ENCODE measurements at places on chromosomes 1 and 21.

GRCh38 chr1:166905136-166905535, 29.1 kb upstream of the TADA1 start:
- DNase-seq = no peak

- DNase-seq = no peak
Measured at GRCh38 chr21:44439211-44439600, 16.1 kb upstream of the LRRC3 start.

DNA sequence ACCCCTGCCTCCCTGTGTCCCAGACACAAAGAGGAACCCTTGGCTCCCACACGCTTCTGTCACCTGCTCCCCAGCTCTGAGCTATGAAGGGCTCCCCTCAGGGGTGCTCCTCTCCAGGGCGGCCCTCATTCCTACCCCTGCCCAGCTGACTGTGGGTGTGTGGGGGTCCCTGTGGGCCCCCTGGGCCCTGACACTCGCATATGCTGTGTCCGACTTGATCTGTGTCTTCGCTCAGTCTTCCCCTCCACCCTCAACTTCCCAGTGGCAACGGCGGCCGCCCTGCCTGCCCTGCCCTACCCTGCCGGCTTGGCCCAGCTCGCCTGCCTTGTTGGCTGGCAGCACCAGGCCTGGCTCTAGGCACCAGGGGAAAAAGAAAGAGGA, 1.2 kb downstream of the KCNQ4 start:
- no peak for DNase-seq

DNA sequence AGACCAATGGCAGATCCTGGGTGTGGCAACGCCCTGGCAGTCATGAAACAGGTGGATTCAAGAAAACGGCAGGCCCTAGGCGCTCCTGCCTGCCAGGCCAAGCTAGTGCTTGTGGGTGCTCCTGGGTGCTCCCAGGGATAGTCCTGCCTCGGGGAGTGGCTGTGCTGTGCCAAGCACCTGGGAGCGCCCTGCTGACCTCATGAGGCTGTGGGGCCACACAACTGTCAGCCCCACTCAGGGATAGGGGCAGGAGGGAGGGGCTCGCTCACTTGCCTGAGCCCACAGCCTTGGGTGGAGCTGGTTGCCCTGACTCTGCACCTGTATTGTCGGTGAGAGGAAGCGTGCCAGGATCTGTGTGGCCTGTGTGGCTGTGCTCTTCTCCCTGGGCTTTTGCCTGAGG, 9.4 kb downstream of the SNAP47 start:
- no peak for DNase-seq

DNA sequence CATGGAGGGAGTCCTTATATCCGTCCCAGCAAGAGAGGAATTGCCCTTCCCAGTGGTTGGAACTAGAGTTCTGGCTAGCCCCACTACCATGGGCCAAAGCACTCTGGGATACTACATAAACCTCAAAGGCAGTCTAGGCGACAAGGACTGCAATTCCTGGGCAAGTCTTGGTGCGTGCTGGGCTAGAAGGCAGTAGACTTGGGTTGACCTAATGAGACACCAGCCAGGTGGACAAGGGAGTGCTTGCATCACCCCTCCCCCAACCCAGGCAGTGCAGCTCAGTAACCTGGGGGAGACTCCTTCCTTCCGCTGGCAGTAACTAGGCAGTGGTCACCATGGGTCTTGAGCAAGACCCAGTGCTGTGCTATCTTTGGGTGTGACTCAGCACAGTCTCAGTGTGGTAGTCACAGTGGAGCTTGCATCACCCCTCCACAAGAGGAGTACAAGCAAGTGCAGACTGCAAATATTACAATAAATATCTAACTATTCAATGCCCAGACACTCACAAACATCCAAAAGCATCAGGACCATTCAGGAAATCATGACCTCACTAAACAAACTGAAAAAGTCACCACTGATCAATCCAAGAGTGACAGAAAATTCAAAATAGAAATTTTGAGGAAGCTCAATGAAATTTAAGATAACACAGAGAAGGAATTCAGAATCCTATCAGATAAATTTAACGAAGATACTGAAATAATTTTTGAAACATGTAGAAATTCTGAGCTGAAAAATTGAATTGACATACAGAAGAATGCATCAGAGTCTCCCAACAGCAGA, 84.7 kb upstream of the LYPLAL1 start:
- peak; percentile 5 for DNase-seq

DNA sequence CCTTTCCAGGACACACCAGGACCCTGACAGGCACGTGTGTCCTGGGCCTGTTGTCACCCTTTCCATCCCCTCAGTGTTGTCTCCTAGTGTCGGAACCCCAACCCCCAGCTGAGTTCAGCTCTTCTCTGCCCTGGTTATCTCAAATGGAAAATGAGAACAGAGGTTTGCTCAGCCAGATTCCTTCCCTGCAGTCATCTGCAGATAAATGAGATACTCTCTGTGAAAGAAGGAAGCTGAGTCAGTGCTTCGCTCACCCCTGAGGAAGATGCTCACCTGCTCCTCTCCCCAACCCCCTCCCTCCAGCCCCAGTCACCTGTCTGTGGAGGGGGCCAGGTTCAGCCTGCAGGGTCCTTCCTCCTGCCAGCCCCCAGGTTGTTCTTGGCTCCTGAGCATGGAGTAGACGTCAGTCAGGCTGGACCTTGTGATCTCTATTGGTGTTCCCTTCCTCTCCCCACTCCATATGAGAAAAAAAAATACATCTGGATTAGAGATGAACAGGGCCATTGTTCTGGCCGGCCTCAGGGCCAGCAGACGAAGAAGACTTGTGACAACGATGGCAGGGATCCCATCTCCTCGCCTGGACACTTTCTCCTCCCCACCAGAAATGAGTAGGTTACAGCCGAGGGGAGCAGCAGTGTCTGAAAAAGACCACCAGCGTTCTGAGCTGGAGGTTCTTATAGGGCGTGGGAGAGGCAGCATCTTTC, 20.9 kb downstream of the PHGDH start:
- DNase-seq = no peak

GRCh38 chr21:16678429-16679160, 834.2 kb upstream of the CXADR start:
- no peak for DNase-seq

GRCh38 chr1:113266788-113267187, 123.5 kb upstream of the MAGI3 start:
- no peak for DNase-seq

GRCh38 chr1:72516264-72516663, 233.9 kb upstream of the NEGR1 start:
- no peak for DNase-seq

DNA sequence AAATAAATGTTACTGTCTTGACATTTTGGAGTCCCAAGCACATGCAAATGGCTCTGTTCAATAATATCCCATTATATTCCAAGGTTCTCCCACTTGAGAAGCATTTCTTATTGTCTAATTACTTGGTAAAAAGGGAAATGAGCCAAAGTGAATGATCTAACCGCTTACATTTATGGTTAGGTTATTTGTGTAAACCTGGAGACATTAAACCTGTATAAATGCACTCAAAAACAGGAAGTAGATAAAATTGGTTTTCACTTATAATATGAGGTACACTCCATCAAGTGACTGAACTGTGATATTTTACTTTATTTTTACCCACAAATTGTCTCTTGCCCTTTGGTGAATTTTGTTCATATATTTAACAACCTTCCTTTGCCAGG, 26.8 kb downstream of the KIF1B start:
- no peak for DNase-seq

DNA sequence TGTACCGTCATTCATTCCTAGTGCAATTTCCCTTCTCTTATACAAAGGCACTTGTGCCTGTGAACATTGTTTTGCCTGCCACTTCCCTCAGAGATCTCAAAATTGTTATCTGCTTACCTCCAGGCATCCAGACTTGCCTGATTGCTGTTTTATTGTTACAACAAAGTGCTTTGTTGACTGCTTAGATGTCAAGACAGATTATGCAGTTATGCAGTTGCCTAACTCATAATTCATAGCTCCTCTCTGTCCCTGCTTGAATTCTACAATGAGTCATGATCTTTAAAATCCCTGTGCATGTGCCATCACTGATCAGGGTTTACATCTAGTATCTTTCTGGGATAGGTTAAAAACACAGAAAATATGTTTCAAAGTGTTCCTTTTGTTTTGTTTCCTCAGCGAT, 24.5 kb downstream of the CXADR start:
- no peak for DNase-seq

DNA sequence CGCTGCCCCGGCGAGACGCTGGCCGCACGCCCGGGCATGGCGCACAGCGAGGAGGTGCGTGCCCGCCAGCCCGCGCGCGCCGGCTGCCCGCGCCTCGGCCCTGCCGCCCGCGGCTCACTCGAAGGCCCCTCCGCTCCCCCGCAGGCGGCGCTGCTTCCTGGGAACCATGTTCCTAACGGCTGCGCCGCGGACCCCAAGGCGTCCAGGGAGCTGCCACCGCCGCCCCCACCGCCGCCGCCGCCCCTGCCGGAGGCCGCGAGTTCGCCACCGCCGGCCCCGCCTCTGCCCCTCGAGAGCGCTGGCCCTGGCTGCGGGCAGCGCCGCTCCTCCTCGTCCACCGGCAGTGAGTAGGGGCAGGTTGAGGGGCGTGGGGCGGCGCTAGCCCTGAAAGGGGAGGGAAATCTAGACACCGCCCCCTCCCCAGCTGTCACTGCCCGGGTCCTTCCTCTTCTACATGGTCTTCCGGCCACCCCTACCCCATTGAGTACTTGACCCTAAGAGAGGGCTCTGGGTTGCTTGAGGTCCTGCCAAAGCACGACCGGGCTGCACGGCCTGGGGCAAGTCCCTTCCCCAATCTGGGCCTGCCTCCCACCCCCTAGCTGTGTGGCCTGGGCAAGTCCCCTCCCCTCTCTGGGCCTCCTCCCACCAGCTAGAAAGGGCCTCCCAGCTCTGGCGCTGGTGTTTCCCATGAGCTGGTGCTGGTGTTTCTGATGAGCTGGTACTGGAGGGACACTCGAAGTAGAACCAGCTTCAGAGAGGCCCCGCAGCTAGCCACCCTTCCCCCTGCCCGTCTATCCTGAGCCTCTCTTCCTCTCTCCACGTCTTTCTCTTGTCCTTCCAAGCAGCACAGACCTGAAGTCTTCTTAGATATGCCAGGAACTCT, 17.0 kb downstream of the TNFRSF25 start:
- peak; percentile 44 for DNase-seq

- DNase-seq = no peak
Measured at GRCh38 chr1:115338457-115338820, 390 bp upstream of the NGF start.

- no peak for DNase-seq
Measured at GRCh38 chr1:82994616-82995263, 1004.2 kb downstream of the TTLL7 start.

DNA sequence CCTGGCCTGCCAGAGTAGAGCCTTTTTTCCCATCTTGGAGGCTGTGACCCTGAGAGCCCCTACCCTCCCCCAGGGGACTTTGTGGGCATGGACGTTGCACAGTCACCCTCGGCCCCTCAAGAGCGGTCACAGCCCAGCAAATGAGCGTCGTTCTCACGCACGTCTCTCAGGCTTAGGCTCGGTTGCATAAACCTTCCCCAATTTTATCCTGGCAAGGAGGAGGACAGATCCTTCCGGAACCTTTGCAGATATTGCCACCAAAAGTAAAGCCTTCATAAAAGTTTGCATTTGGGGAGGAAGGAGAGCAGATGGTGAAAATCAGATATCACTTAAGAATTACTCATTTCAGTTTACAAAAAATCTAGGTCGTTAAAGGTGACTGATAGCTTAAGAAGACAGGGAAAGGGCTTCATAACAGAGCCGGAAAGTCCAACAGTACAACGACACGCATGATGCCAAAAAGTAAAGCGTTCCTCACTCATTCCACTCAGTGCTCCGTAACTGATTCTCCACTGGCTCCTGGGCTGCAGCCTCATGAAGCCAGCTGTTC, 29.3 kb downstream of the PDE9A start:
- DNase-seq = no peak

DNA sequence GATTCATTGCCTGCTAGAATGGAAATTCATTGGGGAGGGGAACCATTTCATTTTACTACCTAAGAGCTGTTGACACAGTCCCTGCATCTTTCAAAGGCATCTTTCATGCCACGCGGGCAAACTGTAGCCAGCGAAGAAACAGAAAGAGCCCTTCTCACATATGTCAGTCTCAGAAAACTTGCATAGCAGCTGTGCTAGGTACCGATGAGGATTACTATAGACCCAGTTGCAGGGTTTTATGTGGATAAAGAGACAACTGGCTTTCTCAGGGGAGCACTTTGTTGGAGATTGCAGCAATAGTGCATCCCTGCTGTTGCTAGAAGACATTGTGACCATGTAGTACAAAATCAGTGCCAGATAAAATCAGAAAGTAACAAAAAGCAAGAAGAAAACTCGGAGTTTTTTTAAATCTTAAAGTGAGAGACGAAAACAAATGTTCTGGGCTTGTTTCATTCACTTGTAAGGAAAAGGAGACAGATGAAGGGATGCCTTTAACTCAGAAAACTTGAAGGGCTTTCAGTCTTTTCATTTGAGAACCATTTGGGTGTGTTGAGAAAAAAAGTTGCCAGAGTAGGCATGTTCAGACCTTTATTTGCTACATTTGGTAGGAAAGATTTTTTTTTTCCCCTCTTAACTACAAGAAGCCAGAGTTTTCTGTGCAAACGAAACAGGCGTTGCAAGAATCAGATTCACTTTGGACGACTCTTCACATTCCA, 804.1 kb downstream of the USP25 start:
- DNase-seq = no peak

DNA sequence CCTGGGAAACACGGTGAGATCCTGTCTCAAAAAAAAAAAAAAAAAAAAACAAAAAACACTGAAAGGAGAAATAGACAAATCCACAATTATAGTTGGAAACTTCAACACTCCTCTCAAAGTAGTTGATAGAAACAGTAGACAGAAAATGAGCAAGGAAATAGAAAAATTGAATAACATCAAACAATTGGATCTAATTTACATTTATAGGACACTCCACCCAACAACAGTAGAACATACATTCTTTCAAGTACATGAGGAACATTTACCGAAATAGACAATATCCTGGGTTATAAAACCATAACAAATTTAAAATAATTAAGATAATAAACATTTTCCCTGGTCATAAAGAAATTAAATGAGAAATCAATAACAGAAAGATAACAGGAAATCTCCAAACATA, 14.9 kb upstream of the ZMYM1 start:
- no peak for DNase-seq

DNA sequence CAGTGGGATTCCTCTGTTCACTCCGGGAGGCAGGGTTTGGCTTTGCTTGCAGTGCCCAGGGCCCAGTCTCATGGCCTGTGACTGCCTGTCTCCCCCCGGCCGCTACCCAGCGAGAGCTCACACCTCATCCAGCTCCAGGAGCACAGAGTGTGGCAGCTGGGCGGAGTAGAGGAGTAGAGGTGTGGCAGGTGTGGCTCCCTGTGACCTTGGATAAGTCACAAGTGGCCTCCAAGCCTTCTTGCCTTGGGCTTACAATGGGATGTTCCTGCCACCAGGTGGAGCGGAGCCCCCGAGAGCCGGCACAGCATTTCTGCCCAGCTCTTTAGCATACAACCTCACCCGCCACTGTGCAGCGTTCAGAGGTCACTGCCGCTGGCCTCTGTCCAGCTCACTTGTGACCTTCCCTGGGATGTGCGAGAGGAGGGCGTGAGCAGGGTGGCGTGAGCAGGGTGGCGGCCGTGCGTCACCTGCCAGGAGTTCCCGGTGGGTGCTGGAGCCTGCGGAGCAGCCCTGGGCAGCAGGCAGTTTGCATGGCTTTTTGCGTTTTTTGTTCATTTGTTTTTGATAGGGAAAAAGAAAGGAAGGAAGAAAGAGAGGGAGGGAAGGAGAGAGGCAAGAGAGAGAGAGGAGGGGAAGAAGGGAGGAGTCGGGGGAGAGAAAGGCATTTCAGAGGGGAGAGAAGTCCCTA, 42.4 kb downstream of the CRYAA start:
- DNase-seq = no peak

Data from CD4-positive, alpha-beta T cell treated with Interleukin-10 for 1 hour (primary cell).